ENCODE measurements at places on chromosomes 6 and 20.

GRCh38 chr6:167306401-167306998, 15.4 kb downstream of the UNC93A start:
- DNase-seq = no peak

DNA sequence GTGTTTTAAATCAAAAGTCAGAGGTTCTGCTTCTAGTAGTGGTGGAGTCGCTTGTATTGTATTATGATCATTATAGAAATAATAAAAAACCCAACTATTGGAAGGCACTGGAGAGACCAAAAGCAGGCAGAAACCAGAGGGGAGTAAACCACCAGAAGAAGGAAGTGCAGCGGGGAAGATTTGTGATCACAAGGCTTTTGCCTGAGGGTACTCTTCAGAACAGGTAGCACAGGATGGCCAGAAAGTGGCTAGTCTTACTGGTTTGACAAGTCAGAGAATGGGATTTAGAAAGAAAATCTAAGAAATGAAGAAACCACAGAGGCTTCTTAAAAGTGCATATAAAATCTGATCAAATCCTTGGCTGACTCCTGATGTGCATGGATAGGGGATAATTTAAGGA, 24.0 kb downstream of the MAPK13 start:
- no peak for DNase-seq

GRCh38 chr20:6857927-6858326, 90.4 kb downstream of the BMP2 start:
- DNase-seq = no peak

- no peak for DNase-seq
Measured at GRCh38 chr20:12466915-12467314, 541.9 kb upstream of the SPTLC3 start.

DNA sequence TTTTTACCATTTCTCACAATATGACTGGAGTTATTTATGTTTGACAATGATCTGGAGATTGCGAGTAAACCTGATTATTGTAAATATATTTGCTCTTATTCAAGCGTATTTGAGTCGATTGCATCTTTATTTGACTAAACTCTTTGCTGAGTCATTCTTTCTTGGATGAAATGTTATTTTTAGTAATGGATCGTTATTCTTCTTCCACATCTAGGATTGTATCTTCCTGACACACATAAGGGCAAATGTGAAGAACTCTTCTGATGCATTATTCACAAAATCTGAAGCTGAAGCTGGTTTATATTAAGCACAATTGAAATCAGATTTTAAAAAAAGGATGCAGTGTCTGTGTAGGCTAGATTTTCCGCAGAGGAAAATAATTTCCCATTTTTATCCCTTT, 68.2 kb downstream of the SEL1L2 start:
- DNase-seq = no peak

- peak; percentile 22 for DNase-seq
Measured at GRCh38 chr20:25148181-25148981, 47.1 kb upstream of the ENTPD6 start.

DNA sequence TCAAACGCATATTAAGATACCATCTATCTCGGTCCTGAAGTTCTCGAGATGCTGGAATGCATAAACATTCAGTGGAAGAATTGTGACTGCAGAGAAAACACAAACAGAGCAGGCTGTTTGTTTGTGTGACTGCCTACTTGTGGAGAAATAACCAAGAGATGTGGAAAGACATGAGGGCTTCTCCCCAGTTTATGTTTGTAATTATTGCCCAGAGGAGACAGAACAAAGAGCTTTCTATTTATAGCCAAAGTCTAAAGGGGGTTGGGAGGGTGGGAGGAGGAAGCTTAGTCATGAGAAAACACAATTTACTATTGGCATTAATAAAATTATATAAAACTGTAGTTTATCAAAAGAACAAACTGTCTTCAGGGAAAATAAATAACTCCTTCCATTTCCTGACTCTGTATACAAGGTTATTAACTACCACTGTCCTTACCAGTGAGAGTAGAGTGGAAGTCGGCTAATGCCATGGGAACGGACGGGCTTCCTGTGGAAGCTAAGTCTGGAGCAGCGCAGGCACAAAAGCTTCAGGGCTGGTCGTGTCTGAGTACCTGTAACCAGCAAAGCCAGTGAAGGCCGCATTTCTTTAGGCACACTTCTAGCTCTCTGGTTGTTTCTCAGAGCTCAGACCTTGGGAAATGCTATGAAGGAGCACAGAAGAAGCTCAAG, 200.2 kb upstream of the SUPT3H start:
- DNase-seq = no peak

DNA sequence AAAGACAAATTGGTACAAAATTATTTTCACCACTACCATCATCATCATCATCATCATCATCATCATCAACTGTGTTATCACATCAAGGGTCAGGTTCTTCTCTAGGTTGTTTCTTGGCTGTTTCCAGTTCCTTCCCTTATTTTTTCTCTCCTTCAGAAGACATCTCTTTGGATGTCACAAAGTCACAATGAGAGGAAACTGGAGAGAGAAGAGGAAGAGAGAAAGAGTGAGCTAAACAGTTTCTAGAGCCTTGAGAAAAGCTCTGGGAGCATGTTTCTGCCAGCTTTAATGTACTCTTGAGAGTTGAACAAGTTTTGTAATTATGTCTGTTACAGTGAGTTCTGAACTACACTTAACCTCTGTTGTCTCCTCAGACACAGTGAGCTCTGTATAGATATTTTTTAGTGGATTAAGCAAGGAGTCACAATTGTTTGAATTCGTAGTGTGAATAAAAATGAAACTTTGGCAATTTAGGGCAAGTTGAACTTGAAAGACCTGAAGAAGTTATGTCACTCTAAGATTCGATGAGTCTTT, 123.0 kb upstream of the AKIRIN2 start:
- DNase-seq = no peak

GRCh38 chr20:20498076-20498861, 130.4 kb downstream of the INSM1 start:
- no peak for DNase-seq

- no peak for DNase-seq
Measured at GRCh38 chr6:137353346-137353745, 134.2 kb upstream of the IFNGR1 start.

DNA sequence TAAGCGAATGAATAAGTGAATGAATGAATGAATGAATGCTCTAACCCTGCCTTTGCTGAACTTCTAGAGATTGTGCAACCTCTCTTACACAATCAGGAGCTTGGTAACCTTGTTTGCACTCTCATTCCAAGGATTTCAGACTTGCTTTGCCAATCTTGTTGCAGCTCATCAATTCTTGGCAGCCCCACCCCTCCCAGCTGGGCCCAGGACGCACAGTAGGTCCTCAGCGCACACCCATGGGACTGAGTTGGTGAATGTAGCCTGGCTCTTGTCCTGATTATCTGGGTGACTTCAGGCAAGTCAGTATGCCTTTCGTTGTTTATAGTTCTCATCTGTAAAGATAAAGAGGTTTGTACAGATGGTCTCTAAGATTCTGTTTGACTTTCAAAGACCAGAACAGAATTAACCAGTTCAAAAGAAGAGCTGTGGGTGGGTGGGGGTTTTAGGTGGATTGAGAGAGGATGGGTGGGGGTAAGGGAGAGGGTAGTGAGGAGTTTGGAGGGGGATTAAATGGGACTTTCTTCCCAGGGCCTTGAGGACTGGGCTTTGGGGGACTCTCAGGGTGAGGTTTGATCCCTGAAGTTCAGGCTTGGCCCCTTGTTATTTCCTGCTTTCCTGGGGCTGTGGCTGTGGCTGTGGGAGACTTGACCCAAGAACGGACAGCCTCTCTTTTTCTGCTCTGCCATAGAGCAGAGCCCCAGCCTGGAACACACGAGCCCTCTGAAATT, 33.2 kb downstream of the VEGFA start:
- DNase-seq = no peak

DNA sequence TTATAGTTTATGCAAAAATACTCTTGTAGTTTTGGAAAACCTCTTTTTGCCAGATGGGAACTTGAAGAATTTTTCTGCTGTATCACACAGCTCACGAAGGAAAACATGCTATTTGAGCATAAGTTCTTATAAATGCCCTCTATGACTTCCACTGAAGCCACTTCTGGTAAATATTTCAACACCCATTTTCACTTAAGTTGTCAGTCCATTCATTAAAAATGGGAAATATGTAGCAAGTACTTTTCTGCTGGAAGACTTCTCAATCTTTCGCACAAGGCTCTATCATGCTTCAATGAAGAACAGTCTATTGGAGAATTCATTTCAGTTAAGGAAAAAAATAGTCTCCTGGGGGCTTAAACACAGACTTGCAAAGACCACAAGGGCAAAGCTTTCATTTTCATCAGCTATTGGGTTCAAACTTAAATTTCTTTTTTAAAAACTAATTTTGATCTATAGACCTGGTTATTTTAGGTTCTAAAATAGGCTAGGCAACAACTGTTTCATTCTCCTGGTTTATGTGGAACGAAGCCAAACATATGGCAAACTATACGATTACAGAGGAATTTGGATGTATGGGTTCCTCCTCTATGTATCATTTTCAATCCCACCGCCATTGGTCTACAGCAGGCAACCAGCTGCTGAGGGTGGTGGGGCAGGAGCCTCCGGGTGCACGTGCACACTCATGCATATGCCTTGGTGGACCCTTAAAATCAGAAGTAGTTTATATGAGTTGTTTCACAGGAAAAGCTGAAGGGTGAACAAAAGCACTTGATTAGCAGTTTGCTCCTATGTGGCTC, 38.7 kb downstream of the LAMA4 start:
- no peak for DNase-seq

DNA sequence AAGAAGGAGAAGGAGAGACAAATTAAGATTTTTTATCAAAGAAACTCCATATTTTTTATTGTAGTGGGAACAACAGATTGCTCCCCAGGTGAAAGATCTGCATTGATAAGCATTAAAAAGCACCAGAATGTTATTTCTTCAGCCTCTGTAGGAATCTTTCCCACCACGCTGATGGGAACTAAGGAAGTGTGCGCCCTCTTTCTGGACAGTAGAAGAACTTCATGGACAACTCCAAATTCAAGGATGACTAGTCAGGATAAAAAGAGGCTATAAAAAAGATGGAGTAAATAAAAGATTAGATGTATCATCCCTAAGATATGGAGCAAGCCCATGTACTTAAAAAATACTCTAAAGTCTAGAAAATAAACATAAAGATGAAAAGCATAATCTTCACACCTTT, 45.8 kb upstream of the PAK5 start:
- no peak for DNase-seq

DNA sequence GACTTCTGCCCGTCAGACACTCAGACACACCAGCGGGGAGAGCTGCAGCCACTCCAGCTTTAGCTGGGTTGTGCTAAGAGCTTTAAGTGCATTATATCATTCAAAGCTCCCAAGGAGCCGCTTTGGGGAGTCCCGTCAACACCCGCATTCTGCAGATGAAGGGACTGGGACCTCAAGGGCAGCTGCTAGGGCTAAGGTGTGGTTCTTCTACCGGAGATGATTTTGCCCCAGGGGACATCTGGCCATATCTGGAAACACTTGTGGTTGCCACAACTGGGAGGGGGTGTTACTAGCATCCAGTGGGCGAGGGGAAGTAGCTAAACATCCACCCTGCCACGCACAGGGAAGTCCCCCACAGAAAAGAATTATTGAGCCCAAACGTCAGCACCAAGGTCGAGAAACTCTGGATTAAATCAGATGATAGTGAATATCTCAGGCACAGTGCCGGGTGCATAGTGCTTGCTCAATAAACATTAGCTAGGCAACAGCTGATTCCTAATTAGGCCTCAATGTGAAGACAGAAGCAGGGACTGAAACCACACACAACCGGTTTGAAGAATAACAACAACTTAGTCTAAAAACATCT, 29.6 kb downstream of the PMEPA1 start:
- DNase-seq = no peak

DNA sequence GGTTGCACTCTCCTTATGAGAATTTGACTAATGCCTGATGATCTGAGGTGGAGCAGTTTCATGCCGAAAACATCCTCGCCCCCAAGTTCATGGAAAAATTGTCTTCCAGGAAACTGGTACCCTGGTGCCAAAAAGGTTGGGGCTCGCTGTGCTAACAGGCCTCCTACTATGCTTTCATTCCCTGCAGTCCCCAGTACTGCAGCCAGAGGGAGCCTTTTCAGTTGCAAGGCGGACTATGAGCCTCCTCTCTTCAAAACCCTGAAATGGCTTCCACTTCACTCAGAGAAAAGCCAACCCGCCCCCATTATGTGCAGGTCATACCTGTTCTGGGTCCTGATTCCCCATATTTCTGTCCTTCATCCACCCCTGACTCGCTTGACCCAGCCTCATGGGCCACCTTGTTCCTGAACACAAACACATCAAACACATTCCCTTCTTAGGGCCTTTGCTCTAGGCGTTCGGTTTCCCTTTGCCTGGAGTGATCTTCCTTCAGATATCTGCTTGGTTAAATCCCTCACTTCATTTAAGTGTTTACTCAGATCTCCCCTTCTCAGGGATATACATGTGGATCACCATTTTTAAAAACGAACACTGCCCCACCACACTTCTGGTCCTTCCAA, 173.7 kb downstream of the PHACTR1 start:
- DNase-seq = no peak

All from stimulated activated CD8-positive, alpha-beta memory T cell treated with anti-CD3 and anti-CD28 coated beads, Interleukin-15, amount 100 ng/mL, for 1 hour (primary cell).